ENCODE measurements at places on chromosomes 2 and 18.
A peak's percentile ranks its signal among the peaks of the same experiment; 100 is the strongest.

GRCh38 chr2:53131416-53131815 lies 636.2 kb upstream of the CHAC2 start:
- peak; percentile 58 for DNase-seq

GRCh38 chr2:15481000-15481399 lies 80.1 kb downstream of the NBAS start:
- DNase-seq: no peak

DNA sequence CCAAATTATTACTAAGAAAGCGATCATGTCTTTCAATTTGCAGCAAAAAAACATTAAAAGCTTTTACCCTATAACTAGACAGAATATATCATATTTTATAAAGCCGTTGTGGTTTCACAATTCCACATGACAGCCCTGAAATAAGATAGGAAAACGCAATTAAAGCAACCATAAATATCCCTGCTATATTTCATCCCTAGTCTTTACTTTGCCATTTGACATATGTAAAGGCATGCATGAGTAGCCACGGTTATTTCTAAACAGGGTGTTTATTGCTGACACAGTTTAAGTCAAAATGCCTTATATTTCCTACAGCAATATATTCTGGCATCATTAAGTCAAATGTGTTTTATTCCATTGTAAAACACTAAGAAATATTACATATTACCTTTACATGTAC lies 239.9 kb downstream of the DSEL start:
- DNase-seq: peak; percentile 11

DNA sequence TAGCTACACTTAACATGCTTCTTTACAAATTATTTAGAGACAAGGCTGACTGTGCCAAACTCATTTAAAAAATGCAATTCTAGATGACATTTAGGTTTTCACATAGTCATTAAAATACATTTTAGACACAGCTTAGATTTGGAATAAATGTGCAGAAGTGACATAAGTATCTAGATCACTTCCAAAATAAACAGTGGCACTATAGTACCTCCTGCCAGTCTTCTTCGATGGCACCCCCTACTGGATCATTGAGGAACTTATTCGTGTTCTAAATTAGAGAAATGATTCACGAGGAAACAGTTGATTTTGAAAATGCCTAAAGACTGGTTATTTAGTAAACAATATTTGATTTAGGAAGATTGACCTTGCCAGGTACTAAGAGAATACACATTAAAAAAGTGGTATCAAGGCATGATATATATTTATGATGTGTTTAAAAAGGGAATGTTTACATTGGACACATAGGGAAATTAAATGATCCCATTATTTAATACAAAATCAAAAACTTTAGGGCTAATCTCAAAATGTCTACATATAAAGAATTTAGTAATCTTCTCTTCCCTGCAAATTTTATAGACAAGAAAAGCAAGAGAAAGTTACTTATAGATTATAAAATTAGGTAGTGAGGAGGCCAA lies 323.9 kb downstream of the XIRP2 start:
- peak; percentile 32 for DNase-seq

GRCh38 chr18:73296686-73297085 lies 428.9 kb upstream of the NETO1 start:
- no peak for DNase-seq

GRCh38 chr18:48818329-48819254 lies 132.2 kb downstream of the SMAD7 start:
- DNase-seq: no peak

GRCh38 chr2:113173542-113174375 lies at the start of gene PSD4:
Gene PSD4, plus strand, starts transcription at chr2:113173971. Its CDS starts 8,486 bp downstream, at chr2:113182457.
- DNase-seq: no peak

GRCh38 chr2:232629129-232629475 lies 4.3 kb upstream of the EFHD1 start:
- no peak for DNase-seq

DNA sequence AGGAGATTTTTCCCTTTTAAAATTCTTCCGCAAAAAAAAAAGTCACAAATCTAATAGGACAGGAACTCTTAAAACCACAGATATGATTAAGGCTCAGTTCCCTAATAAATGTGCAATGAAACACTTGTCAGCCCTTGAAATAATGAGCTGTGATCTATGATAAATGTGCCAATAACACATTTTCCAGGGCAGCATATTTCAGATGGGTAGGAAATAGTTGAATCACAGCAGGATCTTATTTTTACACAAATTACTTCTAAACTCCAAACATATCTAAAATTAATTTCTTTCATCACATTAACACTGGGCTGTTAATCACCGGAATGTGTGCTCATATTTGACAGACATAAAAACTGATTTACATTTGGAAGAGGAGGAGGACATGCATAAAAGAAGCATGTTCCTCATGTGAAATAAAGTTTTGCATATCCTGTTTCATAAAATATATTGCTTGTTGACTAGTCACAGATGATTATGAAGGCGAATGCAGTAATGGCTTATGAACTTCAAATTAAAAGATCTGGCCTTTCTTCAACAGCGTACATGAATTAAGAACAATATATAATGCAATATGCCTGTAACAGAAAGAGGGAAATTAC lies 281.4 kb downstream of the PAX3 start:
- DNase-seq: peak; percentile 69

DNA sequence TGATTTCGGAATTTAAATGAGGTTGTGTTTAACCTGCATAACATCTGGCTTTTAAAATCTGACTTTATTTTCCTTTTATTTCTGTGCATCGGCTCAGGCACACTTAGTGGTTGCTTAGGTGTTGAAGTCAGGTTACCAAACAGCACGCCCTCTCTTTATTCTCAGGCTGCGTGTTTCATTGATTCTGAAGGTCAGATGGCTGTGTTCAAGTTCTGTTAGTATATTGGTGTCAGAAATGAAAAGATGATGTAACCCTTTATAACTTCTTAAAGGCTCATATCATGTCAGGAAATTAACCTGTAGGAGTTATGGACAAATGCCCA lies 246.5 kb downstream of the LDLRAD4 start:
- no peak for DNase-seq

DNA sequence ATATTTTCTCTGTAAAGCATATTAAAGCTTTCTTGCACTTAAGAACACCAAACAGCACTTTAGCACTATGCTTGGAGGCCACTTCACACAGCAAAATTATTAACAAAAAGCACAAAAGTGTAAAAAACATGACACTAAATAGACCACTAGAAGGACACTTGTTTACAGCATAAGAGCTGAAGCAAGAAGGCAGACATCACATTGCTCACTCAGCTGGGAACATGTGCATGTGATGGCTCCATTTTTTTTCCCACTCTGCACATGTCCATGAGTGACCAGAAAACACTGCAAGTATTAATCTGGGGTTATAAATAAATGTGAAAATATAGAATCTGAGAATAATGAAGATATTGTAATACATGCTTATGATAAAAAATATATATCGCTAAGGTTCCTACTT lies 103.1 kb upstream of the MAPRE2 start:
- no peak for DNase-seq
